ENCODE measurements at places on chromosomes 6 and 20. TPM values are rescaled to one million over a fixed set of nuclear protein-coding genes. Genes with fewer than 3 reads are reported as not detected.

DNA sequence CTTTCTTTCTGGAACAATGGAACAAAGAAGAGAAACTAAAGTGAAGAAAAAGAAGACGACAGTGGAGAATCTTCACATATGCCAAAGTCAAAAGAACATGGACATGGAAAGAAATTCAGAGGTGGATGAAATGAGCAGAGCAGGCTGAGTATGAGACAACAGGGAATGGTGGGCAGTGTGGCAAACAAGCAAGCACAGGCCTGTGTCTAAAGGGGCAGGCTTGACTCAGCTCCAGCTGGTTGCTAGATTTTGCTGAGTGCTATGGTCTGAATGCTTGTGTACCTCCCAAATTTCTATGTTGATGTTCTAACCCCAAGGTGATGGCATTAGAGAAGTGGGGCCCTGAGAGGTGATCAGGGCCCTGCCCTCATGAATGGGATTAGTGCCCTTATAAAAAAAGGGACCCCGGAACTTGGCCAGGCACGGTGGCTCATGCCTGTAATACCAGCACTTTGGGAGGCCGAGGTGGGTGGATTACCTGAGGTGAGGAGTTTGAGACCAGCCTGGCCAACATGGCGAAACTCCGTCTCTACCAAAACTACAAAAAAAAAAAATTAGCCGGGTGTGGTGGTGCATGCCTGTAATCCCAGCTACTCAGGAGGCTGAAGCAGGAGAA lies 49.6 kb downstream of the ZMYND8 start:
- DNase-seq: no peak

GRCh38 chr6:4773181-4773580 lies 3.0 kb upstream of the CDYL start:
- no peak for DNase-seq

- peak; percentile 75 for DNase-seq
Observed at GRCh38 chr20:48904566-48905296, 16.8 kb upstream of the ARFGEF2 start.

DNA sequence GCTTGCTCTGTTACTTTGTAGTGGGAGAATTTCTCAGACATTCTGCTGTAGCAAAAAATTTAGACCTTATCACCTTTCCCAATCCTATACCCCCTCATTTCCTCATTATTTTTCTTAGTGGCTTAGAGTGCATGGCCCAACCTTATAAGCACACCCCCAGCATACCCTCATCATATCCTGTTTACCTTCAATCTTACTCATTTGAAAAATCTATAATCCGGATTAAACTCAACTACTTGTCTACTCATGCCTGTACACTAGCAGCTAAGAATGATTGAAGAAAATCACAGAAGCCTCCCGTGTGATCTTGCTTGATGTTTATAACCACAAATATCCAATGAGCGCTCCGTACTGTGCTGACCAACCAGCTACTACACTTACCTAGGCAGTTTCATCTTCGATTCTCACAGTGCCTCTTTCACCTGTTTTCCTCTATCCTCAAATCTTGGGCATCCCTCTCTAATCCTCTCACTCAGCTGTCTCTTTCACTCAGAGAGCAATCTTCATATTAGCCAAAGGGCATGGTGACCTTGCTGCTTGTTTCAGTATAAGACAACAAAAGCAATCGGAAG lies 36.6 kb downstream of the AIG1 start:
- no peak for DNase-seq

GRCh38 chr6:150211700-150212511 lies 69.1 kb downstream of the PPP1R14C start:
- no peak for DNase-seq

- DNase-seq: no peak
Observed at GRCh38 chr6:1856381-1856780, 246.7 kb downstream of the FOXC1 start.

DNA sequence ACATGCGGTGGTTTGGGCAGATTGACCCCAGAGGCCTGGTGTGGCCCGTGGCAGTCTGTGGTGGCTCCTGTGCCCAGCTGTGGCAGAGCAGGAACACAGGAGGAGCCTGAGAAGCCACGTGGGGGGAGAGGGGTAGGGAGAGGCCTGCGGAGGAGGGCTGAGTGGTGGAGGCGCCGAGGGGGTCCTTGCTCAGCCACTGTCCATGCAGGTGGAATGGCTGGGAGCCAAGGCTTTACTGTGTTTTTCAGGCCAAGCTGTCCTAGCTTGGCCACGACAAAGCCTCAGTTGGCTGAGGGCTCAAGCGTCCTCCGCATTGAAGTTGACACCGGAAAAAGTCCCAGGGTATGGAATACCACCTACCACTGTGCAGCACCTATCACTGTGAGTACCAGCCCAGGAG lies 107.0 kb downstream of the VEGFA start:
- DNase-seq: no peak

GRCh38 chr20:46672543-46673148 lies 16.6 kb downstream of the TP53RK start:
- no peak for DNase-seq

- no peak for DNase-seq
Observed at GRCh38 chr20:38447251-38447661, 12.1 kb upstream of the SNHG17 start.

MRPS18B gene
- 42.8 TPM for total RNA-seq

OLIG3 gene
- total RNA-seq: 0.45 TPM

TRIM15 gene
- total RNA-seq: not detected

PHF10 gene
- total RNA-seq: 63.6 TPM

FRMD1 gene
- not detected for total RNA-seq

NMBR gene
- not detected for total RNA-seq

NCOA3 gene
- total RNA-seq: 81.0 TPM

CARMIL1 gene
- total RNA-seq: 1.5 TPM

OARD1 gene
- 37.2 TPM for total RNA-seq

DEFB119 gene
- total RNA-seq: not detected

Measured in activated CD4-positive, alpha-beta memory T cell treated with anti-CD3 and anti-CD28 coated beads, Interleukin-2, amount 10 ng/mL, durations not matched to agents 7 days and 5 days (primary cell).